T-cell (primary cell): ENCODE measurements at places on chromosomes 7 and 10.

DNA sequence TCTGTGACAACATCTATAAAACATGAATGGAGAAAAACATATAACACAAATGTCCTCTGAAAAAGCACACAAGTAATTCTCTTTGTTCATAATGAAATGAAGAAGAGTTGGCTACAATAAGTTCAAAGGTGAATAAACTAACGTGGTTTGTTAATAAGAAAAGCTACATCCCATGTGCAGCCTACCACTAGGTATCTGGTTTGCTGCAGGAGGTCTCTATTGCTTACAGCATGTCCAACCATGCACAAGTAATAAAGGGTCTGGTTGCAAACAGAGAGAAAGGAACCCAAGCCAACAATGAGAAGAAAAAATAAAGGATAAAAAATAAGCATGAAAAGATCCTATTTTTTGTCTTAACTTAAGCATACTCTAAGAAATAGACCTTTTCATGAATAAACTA lies 139.2 kb downstream of the CHCHD3 start:
- DNase-seq, result no peak

DNA sequence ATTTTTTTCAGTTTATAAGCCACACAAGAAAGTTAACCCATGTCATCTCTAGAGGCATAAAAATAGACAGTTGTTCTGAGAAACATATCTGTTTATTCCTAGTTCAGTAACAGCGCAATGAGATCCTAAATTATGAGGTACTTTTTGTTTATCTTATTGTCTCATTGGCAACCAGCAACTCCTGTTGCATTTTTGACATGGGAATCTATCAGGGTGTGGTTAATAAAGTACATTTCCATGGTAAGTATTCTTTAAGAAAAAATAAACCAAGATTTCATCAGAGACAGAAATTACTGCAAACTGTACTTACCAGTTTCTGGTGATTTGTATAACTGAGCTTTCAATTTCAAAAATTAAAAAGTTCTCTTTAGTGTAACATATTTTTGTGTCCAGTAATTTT lies 9.0 kb downstream of the FAS start:
- no peak for DNase-seq

DNA sequence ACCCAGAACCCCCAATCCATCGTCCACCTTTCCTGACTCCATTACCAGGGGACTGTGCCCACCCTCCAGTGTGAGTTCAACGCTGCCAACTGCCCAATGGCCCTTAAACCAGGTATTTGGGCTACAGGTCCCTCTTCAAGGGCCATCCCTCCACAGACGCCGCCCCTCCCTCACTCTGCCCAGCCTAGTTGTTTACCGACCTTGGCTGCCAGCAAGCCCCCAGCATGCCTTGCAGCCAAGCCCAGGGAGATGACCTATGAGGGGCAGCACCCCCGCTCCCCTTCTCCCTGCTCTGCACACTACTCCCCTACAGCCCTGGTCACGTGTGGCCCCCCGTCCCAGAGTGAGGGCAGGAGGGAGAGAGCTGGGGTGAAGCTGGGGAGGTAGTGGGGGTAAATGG lies 147.3 kb downstream of the GRID1 start:
- no peak for DNase-seq

DNA sequence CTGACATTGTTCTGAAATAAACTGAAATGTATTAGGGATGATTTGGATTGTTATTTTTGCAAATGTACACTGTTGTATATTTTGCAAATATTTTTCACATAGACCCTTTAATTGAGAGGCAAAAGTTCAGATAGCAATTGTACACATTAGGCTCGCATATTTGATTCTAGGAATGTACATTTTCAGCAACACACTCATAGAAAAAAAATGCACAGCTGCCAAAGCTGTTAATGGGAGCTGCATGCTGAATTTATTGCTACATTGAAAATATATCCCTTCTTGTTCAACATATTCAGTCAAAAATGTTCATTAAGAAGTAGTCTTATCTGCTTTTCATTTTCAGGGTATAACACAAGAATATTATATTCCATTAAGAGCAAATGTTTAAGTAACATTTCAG lies 512.9 kb downstream of the ATRNL1 start:
- DNase-seq, result no peak

GRCh38 chr10:103861505-103861904 lies 6.1 kb upstream of the SH3PXD2A start:
- no peak for DNase-seq

DNA sequence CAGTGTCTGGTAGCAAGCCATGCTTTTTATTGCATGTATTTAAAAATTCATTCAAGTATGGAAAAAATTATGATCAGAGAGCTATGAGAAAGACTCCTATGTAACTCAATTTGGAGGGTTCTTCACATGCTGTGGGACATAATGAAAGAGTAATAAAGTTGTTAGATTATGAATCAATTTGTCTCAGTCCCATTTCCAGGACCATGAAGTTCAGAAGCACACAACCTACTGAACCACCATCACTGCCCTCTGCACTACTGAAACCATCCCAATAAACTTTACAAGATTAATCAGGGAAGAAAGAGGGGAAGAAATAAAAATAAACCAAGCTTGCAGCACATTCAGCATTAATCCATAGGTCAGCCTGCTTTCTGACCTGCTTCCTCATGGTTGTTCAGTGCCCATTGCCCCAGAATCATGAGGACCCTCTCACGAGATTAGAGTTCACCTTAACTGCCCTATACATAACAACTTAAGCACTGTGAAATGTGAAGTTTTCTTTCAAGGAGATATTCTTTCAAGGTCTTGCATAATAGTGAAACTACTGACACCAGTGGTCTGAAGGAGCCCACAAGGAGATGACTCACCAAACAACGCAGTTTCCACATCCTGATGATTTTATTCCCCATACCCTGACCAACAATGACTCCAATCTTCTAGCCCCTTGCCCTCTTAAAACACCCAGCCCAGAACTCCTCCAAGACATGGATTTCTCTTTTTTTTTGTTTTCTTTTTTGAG lies 171.5 kb upstream of the ADCY1 start:
- DNase-seq, result no peak

DNA sequence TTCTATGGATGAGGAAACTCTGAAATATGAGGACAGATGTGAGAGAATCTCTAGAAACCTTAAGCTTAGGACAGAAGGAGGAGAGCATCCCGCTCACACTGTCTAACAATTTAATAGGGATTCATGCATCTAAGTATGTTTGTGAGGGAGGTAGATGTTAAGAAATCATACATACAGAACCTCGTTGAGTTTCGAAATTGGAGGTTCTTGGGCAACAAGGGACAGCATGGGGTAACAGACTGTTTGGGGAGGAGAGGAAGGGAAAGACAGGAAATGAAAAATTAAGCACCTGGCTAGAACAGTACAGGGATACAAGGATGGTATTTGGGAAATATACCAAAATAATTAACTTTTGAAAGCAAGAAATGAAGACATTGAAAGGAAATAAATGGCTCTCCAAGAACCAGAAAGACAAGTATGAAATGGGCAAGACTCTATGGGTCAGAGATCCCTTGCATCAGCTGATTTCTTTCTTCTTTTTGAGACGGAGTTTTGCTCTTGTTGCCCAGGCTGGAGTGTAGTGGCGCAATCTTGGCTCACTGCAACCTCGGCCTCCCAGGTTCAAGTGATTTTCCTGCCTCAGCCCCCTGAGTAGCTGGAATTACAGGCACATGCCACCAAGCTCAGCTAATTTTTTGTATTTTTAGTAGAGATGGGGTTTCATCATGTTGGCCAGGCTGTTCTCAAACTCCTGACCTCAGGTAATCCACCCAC lies 207.9 kb downstream of the CTNNA3 start:
- DNase-seq, result no peak

DNA sequence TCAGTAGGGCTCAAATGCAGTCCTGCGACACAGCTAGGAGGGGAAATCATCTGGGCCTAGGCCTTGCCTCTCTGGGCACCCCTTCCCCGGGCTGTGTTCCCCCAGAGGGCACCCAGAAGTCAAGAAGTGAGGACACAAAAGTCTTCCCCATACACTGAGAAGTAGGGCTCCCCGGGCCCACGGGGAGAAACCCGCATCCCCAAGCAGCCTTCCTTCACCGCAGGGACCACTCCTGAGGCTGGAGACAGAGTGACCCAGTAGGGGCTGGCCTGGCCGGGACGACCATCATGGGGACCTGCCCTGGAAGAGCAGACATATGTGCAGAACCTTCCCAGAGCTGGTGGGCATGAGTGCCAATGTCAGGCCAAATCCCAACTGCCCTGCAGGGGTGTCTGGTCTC lies 163.5 kb downstream of the GFRA1 start:
- DNase-seq, result no peak

DNA sequence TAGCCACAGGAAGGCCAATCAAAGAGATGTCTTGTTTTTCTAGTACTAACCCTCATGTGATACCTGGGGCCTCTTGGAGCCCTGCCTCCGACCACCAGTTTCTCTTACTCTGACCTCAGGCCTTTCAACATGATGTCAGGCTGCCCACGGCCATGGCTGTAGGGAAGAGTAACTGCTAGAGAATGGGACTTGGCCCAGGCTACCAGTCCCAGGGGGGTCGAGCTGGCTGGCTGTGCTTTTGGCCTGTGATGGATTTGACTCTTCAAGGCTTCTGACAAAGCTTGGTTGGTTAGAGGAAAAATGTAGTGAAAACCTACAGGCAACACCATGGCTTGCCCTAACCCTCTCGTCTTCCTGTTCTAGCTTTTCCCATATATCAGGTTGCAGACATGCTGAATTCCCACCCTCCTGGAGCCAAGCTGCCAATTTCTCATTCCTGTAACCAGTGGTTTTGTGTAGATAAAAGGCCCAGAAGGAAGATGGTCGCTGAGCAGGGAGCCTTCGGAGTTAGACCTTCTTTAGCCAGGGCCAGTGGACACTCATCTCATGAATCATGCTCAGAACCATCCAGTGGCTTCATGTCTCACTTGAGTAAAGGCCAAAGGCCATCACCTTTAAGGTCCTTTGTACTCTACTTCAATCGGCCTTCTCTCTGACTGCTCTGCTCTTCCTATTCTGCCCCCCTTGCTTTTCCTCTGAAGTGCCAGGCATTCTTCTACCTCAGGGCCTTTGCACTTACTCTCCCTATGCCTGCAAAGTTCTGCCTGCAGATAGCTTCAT lies 19.7 kb downstream of the SUFU start:
- no peak for DNase-seq

- no peak for DNase-seq
These were observed 165.5 kb downstream of the MDFIC start for GRCh38 chr7:115087437-115087836.

GRCh38 chr7:38751416-38751815 lies 120.2 kb upstream of the AMPH start:
- no peak for DNase-seq

GRCh38 chr10:112332509-112333228 lies 41.2 kb upstream of the ACSL5 start:
- DNase-seq, result no peak

- DNase-seq, result peak; percentile 77
These were observed 117.1 kb downstream of the DYNC2I1 start for GRCh38 chr7:158973440-158973839.

- DNase-seq, result no peak
These were observed 115.8 kb downstream of the MAGI2 start for GRCh38 chr7:79337717-79338116.

DNA sequence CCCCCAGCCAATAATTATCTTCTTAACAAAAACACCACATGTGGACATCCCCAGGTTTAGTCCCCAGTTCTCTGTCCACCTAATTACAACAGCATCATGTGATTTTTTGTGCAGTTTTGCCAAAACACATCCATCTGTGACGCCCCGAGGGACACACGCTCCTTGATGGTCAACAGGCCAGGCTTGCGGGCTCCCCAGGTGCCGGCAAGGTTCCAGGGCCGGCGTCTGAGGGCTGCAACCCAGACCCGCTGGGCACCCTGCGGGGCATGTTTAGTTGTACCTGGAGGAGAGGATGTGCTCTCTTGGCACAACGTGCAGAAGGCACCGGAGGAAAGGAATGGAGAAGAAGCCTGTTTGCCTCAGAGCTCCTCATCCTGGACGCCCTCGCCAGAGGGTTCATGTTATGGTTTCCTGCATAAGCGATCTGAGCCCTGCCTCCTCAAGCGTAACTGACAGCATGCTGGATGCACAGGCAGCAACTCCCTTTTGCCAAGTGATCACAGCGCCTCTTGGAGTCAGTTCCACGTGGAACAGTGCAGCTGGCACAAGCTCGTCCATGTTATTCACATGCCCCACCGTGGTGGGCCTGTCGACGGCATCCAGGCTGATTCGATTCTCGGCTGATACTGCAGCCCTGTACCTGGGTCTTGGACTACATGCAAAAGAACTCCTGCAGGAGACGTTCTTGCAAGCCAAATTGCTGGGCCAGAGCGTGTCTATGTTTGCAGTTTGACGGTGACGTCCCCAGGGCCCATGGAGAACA lies 41.6 kb downstream of the JAKMIP3 start:
- DNase-seq, result no peak
